ENCODE measurements at places on chromosomes 7 and 10. TPM values are rescaled to one million over a fixed set of nuclear protein-coding genes. Genes with fewer than 3 reads are reported as not detected.

DNA sequence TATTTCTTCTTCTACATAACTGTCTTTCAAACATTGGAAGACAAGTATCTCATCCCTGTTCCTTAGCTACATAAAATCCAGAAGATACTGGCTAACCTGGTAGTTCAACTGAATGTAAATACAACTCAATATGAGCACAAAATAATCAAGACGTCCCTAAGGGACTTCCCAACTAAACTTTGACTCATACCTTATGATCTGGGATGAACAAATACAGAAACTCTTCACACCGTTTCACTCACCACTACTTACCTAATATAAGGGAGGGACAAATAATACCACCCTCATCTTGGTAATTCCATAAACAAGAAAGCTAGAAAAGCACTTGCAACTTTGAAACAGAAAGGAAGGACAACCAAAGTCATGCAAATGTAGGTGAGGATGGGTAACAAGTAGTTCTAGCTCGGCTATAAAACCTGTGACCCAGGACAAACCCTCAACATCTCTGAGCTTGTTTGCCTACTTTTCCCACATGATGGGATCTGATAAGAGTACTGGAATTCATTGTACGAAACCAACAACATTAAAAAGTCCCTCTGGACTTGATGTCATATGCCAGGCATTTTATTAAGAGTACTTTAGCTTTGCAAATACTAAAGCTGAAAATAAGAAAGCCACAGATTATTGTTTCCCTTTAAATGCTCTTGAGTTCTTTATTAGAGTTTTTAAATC lies 121.9 kb downstream of the STRA8 start:
- DNase-seq = no peak

LRRTM3 gene
- 6.5 TPM for polyA plus RNA-seq

TCTN3 gene
- 73.7 TPM for polyA plus RNA-seq

UCN3 gene
- polyA plus RNA-seq = 2.0 TPM

GRCh38 chr7:153835103-153835502 lies 217.1 kb upstream of the DPP6 start:
- no peak for DNase-seq

- no peak for DNase-seq
Measured at GRCh38 chr10:70162892-70163201, 7.5 kb downstream of the SAR1A start.

GRCh38 chr10:132939957-132940790 lies 2.2 kb downstream of the CFAP46 start:
- no peak for DNase-seq

PSMA2 gene
- 281 TPM for polyA plus RNA-seq

- DNase-seq = no peak
Measured at GRCh38 chr10:11831520-11831951, 8.4 kb downstream of the PROSER2 start.

DNA sequence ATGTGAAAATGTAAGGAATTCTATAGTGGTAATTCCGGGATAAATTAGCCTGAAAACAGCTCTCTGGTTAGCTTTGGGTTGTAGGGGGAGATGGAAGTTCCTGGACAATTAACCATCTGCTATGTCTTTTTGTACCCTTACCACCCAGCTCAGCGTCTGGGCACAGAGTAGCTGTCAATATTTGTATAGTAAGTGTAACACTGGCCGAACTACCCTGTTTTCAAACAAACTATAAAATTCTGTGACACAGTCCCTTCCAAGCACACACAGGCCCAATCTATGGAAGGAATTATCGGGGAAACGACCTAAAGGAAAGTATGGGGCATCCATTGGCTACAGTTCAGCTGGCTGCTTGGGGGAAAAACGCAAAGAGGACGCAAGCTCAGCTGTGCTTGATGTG lies 869 bp upstream of the LHFPL3 start:
- no peak for DNase-seq

GRCh38 chr7:88795553-88795952 lies at the start of gene TEX47:
TEX47 (minus strand) TSS chr7:88795737; CDS start chr7:88794942, 795 bp downstream.
- DNase-seq = no peak

DNA sequence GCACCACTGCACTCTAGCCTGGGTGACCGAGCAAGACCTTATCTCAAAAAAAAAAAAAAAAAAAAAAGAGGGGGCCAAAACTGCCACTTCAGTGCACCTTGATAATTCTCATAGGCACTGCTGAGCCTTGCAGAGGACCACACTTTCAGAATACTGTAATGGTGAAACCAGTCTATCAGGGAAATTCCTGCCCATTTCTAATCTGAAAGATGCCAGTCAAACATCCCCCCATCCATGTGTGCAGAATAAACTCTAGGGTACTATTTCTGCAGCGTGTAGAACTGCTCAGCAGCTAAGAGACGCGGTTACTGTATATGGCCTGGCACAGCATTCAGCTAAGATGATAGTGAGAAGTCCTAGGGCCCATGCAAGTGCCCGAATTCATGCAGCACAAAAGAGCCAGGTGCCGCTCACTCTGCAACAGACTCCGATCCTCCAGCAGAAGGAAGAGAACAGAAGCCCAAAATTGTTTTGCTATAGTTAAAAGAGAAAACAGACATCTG lies 286.8 kb upstream of the KLF14 start:
- DNase-seq = no peak

DNA sequence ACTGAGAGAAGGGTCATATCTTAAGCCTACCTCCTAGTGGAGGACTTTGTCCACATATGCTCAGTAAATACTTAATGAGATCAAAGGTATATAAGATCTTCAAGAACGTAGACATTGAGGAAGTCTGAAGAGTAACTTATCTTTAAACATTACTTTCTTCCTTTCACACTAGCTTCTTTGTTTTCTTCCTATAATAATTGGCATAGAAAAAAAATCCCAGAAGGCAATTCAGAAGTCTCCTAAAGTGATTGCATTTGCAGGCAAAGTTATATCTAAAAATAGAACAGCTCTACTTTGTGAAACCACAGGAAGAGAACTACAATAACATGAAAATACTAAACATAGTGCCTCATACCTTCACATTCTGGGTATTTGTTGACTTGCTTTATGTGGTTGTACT lies 150.4 kb downstream of the PPP1R3A start:
- no peak for DNase-seq

GRCh38 chr7:83415840-83416239 lies 233.1 kb downstream of the SEMA3E start:
- DNase-seq = no peak

EBLN1 gene
- polyA plus RNA-seq = not detected

ZMIZ1 gene
- polyA plus RNA-seq = 59.3 TPM

DNA sequence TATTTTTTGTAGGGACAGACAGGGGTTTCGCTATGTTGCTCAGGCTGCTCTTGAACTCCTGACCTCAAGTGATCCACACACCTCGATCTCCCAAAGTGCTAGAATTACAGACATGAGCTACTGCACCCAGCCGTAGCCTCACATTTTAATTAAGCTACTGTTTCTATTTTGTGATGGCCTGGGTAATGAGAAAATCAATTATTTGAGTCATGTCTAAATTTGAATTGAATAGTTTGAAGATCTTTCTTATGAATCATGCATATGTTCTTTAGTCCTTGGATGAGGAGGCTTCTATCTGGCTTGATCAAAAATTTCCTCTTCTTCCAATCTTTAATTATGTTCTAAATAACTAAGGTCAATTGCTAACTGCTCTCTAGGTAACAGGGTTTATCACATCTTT lies 175.0 kb downstream of the REEP3 start:
- no peak for DNase-seq

GRCh38 chr10:80497187-80498077 lies 40.3 kb upstream of the SH2D4B start:
- DNase-seq = no peak

GRCh38 chr7:89687211-89687610 lies 467.1 kb upstream of the STEAP1 start:
- no peak for DNase-seq

GRCh38 chr10:71723311-71723710 lies 3.7 kb upstream of the C10orf105 start:
- DNase-seq = no peak

GDF2 gene
- not detected for polyA plus RNA-seq

GRCh38 chr7:22207724-22208225 lies 149.2 kb downstream of the RAPGEF5 start:
- no peak for DNase-seq

DNA sequence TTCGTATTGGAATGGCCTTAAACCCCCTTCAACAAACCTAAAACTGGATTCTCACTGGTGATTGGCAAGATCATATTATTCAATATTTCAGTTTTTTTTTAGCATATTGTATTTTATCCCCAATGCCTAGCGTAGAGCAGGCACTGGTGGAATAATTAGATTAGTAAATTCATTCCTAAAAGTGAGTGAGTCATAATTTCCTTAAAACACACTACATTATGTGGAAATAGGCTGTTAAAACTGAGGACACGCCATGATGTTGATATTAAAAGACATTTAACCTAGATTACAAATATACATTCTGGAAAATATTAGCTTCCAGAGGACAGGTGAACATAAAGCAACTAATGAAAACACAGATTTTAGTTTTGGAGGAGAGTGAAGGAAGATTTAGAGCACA lies 463.9 kb downstream of the PARD3 start:
- no peak for DNase-seq

TEX47 gene
- polyA plus RNA-seq = not detected

DNA sequence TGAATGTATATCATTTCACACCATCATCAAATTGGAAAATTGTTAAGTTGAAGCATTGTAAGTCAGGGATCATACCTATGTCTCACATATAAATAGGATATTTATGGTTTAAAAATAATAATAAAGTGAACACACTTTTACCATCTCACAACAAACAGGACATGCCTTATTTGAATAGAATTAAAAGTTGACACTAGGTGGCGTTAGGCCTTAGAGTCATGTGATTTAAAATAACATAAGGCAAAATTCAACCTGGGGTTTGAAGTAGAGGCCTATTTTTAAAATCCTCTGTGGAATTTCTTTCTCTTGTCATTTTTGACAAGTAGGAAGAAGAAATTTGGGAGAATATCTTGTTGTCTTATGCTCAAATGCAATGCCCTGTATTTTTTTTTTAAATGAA lies 184.7 kb upstream of the PCDH15 start:
- no peak for DNase-seq

SPACDR gene
- polyA plus RNA-seq = 0.82 TPM

OR9A2 gene
- not detected for polyA plus RNA-seq
